ENCODE measurements at places on chromosomes 11 and 22.

DNA sequence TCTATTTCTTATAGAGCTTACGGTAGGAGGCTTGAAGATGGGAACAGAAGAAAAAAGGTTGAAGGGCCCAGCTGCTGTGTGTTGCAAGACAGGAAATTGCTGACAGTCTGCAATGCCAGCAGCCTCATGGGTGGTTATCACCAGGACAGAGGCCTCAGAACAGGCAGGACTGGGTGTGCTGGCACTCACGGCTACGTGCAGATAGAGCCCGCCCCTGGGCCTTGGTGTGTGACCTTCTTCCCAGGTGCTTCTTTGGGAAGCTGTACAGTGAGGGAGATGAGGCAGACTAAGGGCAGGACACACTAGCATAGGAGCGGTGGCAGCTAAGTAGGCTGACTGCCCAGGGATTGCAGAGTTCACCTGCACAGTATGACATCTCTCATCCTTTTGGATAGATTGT is 12.6 kb downstream of the PRAME start:
- no peaks in the 10 kb centered on the region for H3K36me3 ChIP-seq
- no peaks in the 10 kb centered on the region for H3K4me1 ChIP-seq
- no peak for DNase-seq
- no peak overlapping the region for H3K27ac ChIP-seq
- peaks cover 1% of the 10 kb centered on the region for H3K27me3 ChIP-seq
- no peak overlapping the region for H3K4me3 ChIP-seq

DNA sequence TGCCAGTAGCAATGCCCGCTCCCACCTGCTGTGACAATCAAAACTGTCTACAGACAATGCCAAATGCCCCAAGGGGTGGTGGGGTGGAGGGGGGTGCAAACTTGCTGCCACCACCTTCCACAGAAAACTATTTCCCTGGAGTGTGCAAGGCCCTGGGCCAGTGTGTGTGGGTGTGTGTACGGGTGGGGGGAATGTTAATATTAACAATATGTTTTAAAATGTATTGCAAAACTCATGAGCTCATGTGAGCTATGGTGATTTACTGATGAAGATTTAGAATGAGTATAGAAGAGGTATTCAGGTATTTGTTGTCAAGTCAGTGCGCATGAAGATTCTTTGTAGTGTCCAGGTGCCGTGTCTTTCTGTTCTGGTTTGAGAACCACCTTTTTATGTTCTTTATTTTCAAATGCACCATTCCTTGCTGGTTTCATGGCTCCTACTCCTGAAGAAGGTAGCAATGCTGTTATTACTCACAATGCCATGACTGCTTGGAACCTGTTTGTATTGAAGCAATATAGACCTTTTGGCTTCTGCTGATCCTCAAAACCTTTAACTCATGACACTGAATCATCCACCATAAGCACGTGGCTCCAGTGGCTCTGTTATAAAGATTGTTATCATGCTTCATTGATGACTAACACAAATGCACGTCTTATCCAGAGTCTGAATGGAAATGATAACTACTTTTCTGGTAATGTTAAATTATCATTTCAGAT is 29.9 kb upstream of the AQP11 start:
- no peaks in the 10 kb centered on the region for H3K4me1 ChIP-seq
- no peak overlapping the region for H3K4me3 ChIP-seq
- H3K27me3 ChIP-seq, result peaks cover 2% of the 10 kb centered on the region
- no peak overlapping the region for H3K27ac ChIP-seq

GRCh38 chr11:91264481-91264880 is 960.1 kb upstream of the FAT3 start:
- H3K27me3 ChIP-seq, result no peaks in the 10 kb centered on the region
- H3K36me3 ChIP-seq, result no peaks in the 10 kb centered on the region

- no peak overlapping the region for H3K4me3 ChIP-seq
- no peaks in the 10 kb centered on the region for H3K4me1 ChIP-seq
- no peak for DNase-seq
Observed at GRCh38 chr11:44791316-44791925, 64.7 kb downstream of the TSPAN18 start.

DNA sequence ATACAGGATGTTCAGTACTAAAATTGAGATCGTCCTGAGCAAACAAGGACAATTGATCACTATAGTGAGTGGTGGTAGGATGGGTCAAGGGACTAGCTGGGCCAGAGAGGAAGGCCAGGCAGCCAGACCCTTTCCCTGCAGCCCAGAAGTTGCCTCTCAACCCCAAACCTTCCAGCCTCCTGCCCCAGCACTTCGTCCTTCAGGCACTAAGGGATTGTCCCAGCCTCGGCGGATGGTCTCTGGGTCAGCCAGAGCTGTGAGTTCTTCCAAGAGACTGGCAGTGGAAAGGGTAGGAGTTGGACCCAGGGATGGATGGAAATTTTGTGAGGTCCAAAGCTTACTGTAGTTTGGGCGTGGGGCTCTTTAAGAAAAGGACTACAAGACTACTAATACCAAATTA is 3.6 kb upstream of the LMO1 start:
- H3K27ac ChIP-seq, result no peak overlapping the region
- DNase-seq, result no peak
- peaks cover 71% of the 10 kb centered on the region for H3K27me3 ChIP-seq
- H3K4me3 ChIP-seq, result no peak overlapping the region
- peaks cover 9% of the 10 kb centered on the region for H3K4me1 ChIP-seq

- no peaks in the 10 kb centered on the region for H3K27me3 ChIP-seq
- H3K27ac ChIP-seq, result no peak overlapping the region
- DNase-seq, result no peak
- peaks cover 5% of the 10 kb centered on the region for H3K4me1 ChIP-seq
- no peak overlapping the region for H3K4me3 ChIP-seq
Observed at GRCh38 chr11:9895006-9895405, 231.1 kb downstream of the SWAP70 start.

DNA sequence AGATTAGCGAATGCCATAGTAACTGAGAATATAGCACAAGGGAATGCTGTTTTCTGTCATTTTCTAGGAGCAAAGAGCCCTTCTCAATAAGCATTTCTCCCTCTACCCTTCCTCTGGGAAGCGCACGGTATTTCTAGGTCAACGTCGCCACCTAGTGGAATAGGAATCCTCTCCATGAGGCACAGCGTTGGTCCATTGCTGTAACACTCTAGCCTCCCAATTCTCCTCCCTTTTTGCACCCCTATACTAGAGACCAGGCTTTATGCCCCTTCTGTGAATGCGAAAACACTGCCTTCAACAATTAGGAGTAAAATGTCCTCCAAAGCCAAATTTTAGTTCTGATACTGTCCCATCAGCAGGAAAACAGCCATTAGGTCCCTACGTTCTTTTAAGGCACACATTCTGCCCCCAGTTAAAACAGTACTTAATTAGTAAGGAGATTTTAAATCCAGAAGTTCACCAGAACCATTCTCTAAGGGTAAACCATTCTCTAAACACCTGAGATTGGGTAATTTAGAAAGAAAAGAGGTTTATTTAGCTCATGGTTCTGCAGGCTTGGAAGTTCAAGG is 12.8 kb upstream of the HYLS1 start:
- no peak overlapping the region for H3K27ac ChIP-seq
- no peaks in the 10 kb centered on the region for H3K4me1 ChIP-seq
- no peaks in the 10 kb centered on the region for H3K36me3 ChIP-seq
- H3K4me3 ChIP-seq, result no peak overlapping the region
- peaks cover 2% of the 10 kb centered on the region for H3K27me3 ChIP-seq
- DNase-seq, result peak; percentile 63
